ENCODE measurements at places on chromosomes 2 and 18.

DNA sequence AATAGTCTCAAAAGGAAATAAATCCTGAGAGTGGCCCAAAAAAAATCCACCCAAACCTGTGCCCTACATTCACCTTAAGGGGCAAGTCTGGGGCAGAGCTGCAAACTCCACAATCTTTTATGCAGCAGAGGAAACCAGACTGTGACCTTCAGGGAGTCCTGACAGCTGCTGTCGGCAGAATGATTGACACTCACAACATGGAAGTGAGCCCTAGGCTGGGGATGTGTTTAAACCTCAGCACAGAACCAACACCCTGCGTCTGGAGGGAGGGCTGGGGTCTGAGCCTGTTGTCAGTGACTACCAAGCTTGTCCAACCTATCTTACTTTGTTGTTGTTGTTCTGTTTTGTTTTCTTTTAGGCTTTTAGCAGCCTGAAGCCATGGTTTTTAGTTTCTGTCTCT lies 39.6 kb downstream of the CRACDL start:
- DNase-seq, result no peak

DNA sequence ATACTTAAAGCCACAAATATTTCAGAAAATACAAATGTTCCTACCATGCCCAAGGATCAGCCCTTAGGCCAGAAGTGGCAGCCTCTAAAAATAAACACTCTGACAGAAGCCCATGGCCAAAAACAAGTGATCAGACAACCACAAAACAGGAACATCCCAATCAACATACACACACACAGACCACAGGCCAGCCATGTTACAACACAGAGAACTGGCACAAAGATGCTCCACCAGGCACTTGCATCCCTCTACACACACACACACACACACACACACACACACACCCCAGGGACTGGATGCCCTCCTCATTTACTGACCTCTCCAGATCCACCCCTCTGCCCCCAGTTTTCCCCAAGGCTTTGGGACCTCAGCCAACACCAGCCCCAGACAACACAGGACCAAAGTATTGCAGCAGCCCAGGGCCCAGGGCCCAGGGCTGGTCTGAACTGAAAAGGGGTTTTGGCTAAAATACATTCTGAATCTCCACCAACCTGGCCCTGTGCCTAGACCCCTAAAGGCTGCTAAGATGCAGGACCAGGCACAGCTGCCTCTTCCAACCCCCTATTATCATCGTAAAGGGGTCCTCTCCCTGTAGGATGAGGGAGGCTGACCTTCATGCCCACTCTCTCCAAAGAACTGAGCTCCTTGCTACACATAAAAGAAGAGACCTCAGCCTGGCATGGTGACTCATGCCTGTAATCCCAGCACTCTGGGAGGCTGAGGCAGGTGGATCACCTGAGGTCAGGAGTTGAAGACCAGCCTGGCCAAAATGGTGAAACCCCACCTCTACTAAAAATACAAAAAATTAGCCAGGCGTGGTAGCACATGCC lies 151.4 kb downstream of the TNS1 start:
- DNase-seq, result no peak

DNA sequence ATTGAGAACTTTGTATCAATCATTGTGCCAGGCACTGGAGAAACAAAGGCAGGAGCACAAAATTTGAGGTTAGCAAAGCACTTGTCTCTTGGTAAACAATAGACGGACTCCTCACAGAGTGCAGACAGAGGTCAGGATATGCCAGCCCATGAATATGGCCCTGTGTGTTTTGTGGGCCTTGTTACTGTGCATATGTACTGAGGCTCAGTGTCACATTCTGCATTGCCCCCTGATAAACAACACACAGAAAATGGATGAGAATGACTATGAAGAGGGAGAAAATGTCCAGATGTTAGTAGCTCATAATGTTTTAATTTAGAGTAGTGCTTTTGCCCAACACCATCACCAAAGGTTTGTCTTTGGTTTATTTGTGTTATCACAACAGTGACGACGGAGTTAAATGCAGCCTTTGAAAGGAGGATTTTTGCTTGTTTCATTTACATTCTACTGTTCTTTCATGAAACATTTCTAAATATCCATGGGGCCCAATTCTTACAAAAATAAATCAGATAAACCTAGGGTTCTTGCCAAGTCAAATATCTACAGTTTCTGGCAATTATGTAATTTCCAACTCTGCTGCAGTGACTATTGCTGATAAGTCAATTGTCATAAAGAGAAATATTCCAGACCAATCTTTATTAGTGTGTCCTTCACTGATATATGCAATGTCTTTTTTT lies 14.6 kb upstream of the NT5C1B start:
- no peak for DNase-seq

GRCh38 chr2:64192125-64192479 lies 47.9 kb upstream of the PELI1 start:
- DNase-seq, result no peak

- no peak for DNase-seq
These were observed 347.8 kb upstream of the GULP1 start for GRCh38 chr2:187943772-187944369.

DNA sequence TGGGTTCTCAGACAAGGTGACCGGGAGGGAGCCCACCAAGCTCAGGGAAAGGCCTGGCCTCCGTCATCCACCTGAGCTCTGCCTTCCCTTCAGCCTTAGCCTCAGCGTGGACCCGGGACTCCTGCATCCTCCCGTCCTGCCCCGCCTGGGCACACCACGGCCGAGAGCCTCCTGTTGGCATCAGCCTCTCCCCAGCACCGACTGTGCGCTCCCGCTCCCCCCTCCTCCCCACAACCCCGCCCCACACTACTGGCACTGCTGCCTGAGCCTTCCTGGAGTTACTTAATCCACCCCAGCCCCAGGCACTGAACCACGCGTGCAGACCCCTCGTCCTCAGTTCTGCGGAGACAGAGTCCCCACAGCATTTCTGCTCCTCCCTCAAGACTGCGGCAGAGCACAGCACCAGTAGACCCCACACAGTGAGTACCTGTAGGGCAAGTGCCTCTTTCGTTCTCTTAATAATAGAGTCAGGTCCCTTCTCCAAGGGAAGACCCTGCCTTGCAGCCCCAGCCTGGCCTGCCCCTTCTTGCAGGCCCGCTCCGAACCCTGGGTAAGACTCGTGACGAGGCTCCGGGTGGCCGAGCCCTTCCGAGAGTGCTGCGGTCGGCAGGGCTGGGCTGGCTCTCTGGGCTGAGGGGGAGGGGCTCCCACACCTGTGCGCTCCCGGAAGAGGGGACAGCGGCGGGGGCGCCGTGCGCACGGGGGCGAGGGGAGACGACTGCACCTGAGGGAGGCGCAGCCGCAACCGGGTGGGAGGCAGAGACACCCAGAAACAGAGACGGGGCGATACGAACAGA lies at the start of gene AMER3:
Gene AMER3 (plus strand): TSS at position 285 of the 797 bp plus-strand sequence. CDS start 6,533 bp downstream, outside the sequence.
- DNase-seq, result no peak

DNA sequence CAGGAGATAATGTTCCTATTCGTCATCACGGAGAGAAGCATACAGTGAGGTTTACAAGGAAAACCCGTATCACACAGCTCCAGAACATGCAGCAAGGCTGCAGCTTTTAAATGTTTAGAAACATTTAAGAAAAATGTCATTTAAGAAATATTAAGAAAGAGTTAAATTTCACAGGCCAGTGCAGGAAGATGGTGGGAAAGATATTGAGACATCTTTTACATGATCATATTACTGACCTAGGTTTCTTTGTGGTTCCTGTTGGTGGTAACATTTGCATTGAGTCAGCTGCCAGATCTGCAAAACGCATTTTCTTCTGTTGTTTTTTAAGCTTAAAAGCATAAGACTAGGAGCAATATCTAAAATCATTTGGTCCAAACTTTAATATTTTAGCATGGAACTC lies 44.9 kb downstream of the CPO start:
- DNase-seq, result peak; percentile 47

DNA sequence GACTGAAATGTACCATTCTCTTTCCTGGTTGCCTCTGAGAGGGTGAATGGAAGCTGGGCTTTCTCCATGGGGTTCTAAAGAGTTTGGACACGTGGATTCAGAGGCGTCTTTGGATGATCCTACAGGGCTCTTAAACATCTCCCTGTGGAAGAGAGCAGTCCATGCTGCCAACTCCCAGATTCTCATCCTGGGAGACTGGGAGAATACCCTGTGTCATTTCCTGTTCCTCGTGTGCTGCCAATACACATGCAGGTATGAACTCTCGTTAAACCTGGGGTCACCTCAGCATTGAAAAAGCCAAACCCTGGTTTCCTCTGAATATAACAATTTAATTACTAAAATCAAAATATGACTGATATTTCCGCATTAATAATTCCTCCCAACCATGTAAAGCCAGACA lies 73.3 kb upstream of the NT5C1B start:
- no peak for DNase-seq

GRCh38 chr18:61824733-61825363 lies 68.0 kb downstream of the RNF152 start:
- no peak for DNase-seq

DNA sequence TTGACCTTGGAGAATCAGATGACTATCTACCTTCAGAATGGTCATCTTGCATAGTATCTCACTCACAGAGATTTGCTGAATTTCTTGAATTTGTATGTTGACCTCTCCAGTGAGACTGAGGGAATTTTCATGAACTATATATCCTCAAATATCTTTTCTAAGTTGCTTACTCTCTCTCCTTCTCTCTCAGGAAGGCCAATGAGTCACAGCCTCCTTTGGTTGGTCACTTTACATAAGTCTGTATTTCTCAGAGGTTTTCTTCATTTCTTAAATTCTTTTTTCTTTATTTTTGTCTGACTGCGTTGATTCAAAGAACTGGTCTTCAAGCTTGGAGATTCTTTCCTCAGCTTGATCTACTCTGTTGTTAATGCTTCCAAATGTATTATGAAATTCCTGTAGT lies 51.7 kb downstream of the VIT start:
- no peak for DNase-seq

GRCh38 chr2:109176928-109177327 lies 47.9 kb downstream of the SH3RF3 start:
- no peak for DNase-seq

DNA sequence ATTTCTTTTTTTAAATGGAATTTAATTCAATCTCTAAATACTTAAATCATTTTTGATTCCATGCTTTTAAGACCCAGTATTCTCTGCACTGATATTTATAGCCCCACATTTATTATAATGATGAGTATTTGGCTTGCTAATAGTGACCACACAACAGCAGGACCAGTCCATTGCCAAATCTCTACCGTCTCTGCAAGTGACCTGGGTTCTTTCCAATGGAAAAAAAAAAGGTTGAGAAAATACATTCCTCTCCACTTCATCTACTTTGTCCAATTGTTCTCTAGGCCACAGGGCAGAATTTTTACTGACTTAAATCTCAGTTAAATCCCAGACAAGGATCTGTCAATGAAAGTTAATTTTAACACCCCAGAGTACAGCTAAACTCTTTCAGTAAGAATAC lies 20.5 kb downstream of the GRB14 start:
- DNase-seq, result no peak

GRCh38 chr2:75064691-75065396 lies 106.4 kb downstream of the POLE4 start:
- peak; percentile 56 for DNase-seq

GRCh38 chr2:232980683-232981082 lies 32.4 kb downstream of the NGEF start:
- DNase-seq, result no peak

DNA sequence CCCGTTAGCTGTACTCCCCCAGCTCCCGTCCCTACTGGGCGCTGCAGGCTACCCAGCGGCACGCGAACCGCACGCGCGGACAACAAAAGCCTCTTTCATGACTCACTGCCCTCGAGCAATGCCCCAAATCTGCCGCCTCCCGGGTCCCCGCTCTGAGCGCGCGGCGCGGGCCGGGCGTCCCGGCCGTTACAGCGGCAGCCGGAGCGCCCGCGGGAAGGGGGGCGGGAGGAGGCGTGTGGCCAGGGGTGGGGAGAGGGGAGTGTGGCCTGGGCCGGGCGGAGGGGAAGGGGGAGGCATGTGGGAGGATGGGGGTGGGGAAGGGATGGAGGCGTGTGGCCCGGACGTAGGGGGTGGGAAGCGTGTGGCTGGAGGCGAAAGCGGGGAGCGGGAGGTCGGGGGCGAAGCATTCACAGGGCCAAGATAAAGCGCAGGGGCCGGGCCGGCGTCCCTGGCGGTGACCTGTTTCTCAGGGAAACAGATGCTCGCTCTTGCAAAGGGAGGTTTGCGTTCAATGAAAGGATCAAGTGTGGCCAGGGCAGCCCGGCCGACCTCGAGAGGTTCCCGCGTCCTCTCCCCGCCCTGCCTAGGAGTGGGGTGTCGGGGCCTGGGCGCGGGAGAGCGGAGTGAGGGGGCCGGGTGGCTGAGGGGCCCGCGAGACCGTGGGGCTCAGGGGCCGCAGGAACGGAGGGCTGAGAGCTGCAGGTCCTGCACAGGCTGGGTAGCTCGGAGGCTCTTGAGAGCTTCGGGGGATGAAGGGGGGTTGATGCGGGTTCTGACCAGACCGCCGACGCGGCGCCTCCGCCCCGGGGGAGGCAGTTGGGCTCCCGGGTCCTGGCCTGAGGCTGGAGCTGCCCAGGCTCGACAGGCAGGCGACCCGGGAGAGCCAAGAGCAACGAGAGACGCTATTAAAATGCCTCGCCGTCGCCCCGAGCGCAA lies 3.5 kb upstream of the NEUROD1 start:
- no peak for DNase-seq

GRCh38 chr2:177393203-177393755 lies 706 bp downstream of the AGPS start:
- DNase-seq, result no peak

GRCh38 chr2:18273205-18273604 lies 287.2 kb downstream of the RDH14 start:
- no peak for DNase-seq

DNA sequence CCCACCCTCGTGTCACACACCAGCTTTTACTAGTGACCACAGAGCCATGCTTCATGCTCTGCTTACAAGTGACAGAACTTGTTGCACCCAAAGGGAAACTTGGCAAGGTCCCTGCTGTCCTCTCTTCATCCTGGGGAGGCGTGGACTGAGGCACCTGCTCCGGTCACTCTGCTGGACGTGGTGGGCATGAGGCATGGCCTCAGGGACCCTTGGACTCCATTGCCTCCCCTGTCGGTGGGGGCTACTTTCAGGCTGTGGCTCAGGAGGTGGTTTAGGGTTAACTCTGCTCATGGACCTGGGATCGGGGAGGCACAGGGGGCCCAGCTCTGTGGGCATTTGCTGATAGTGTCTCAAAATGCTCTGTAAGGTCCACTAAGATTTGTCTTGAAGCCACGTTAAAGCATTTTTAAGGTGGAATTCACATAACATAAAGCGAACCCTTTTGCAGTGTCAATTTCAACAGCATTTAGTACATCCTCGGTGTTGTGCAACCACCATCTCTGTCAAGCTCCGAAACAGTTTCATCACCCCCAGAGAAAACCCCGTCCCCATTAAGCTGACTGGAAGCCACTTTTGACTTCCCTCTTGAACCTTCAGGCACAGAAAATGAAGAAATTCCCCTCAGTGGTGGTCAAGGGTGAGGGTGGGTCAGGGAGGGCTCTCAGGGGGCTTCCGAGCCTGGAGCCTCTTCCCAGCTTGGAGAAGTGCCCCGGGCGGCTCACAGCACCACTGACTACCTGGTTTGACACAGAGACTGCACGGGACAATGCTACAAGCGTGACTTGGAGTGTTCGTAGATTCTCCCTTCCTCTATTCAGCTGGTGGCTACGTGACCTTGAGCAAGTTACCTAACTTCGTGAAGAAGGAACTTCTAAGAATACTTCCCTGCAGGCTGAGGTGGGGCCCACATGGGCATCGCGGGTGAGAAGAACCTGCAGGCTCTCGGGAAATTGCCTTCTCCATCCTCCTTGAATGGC lies 100.0 kb upstream of the HDAC4 start:
- no peak for DNase-seq

GRCh38 chr2:109133746-109134145 lies 4.7 kb downstream of the SH3RF3 start:
- DNase-seq, result no peak

- DNase-seq, result no peak
These were observed 38.5 kb downstream of the PNO1 start for GRCh38 chr2:68196120-68196716.

- DNase-seq, result no peak
These were observed 239.9 kb upstream of the ID2 start for GRCh38 chr2:8441986-8442385.
